AG08396 (cell line): ENCODE measurements at places on chromosomes 13 and 19.

DNA sequence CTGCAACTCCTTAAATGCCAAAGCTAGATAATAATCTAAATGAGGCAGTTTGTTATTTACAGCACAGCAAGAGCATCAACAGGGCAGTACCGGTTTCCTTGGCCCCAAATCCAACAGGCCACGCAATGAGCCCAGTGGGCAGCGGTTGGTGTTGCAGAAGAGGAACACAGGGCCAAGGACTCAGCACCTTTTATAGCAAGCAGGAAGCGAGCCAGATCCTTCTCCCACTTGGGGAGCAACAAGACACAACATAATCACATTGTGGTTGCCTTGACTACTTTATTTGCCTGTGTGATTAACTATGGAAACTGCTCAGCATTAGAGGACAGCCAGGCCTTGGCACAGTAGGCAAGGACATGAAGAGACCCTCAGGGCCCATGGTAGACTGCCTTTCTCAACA, 67.1 kb upstream of the HTR2A start:
- DNase-seq: no peak

- peak; percentile 97 for DNase-seq
These were observed at the start of gene RAB3D for GRCh38 chr19:11339254-11340098. Gene RAB3D (minus strand): TSS chr19:11339657. CDS start chr19:11337399, 2,258 bp downstream.

DNA sequence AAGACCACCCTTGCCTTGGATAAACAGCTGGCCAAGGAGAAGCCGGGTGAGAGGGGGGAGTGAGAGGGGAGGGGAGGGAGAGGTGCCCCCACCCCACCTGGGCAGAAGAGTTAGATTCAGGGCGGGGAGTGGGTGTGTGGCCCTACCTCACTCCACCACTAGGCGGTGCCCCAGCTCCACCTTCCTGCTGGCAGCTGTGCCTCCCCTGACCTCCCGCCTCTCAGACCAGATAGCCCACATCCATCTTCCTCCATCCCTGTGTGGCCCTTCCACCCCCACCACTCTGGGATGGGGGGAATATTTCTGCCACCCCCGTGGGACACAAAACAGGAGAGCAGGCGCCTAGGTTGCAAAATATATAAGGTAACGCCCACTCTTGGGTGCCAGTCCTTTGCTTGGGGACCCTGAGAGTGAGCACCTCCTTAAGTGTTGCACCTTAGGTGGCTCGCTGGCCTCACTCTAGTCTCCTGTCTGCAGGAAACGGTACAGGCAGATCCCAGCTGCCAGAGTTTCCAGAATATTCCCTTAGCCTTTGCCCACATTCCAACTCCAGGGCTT, 13.8 kb upstream of the EHD2 start:
- DNase-seq: peak; percentile 82

GRCh38 chr19:48512504-48513288, 1.1 kb upstream of the LMTK3 start:
- no peak for DNase-seq

- no peak for DNase-seq
These were observed 6.3 kb downstream of the NHLRC3 start for GRCh38 chr13:39044536-39044935.

DNA sequence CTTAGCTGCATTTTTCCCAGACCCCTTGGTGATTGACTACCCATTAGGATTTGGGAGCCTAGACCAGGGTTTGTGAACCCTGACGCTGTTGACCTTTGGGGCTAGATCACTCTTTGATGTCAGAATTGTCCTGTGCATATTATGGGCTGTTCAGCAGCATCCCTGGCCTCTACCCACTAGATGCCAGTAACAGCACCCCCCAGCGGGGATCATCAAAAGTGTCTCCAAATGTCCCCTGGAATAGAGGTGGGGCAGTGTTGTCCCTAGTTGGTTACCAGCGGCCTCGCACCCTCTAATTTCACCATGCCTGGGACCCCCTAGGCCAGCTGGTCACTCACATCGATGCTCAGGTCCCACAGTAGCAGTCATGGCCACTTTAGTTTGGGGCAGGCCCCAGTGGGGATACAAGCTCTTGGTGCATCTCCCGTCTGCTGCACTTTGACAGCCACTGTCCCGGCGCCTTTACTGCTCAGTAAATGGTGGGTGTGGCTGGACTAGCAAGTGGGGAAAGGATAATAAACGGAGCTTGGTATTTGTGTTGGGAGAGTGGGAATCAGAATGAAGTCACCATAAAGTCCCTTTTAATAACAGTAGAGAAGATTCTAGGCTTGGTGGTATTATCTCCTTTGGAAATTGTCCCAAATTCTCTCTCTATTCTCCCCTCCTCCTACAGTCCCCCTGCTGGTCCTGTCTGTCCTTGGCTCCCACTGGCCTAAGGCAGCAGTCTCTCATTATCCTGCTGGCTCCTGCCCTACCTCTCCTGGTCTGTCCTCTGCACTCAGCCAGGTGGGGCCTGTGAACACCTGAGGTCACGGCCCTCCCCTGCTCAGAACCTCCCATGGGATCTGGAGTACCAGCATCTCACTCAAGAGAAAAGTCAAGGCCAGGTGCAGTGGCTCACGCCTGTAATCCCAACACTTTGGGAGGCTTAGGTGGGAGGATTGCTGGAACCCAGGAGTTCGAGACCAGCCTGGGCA, 80.6 kb downstream of the SIPA1L3 start:
- DNase-seq: no peak

DNA sequence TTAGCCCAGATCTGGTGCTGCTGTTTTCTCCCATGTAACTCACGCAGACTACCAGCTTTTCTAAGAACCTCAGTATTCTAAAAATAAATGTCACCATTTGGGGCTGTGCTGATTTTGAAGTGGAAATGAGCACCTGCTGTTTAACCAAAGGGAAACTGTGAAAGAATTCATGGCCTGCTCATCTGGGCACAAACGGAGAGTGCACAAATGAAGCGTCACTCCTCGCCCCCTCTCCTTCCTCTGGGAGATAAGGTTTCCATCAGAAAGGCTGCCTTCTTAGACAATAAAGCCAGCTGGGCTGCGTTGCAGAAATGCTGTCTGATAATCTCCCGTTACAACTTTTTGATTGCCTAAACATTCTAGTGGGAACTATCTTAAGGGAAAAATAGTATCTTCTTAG, 73.7 kb upstream of the SLC15A1 start:
- DNase-seq: no peak

- no peak for DNase-seq
These were observed 20.0 kb upstream of the ZNF14 start for GRCh38 chr19:19752760-19753403.
